Daoy (cell line): ENCODE measurements at places on chromosomes 13 and 19. TPM values are rescaled to one million over a fixed set of nuclear protein-coding genes. Genes with fewer than 3 reads are reported as not detected.

CC2D1A gene
- total RNA-seq: 17.8 and 22.7 TPM in 2 replicates

CEACAM3 gene
- not detected in 2 replicates for total RNA-seq

ZNF546 gene
- total RNA-seq: 0.60 and 4.8 TPM in 2 replicates

CEACAM1 gene
- total RNA-seq: 0.17 TPM in 1 of 2 replicates, not detected in the other

DNA sequence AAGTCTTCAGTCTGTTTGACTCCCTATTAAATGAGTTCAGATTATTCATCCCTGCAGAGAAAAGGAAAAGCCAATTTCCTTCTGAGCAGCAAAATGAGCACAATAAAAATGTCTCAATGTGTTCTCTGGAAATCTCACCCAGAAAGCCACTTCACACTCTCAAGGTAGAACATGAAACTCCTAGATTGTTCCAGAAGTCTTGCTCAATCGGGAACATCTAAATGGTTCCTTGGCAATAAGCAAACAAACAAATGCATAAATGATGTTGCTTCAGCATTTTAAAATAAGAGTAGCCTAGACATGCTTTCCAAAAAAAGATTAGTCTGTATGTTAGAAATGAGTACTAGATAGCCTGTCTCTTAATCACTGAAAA is 59.7 kb upstream of the TNFRSF19 start:
- DNase-seq: no peak

DNA sequence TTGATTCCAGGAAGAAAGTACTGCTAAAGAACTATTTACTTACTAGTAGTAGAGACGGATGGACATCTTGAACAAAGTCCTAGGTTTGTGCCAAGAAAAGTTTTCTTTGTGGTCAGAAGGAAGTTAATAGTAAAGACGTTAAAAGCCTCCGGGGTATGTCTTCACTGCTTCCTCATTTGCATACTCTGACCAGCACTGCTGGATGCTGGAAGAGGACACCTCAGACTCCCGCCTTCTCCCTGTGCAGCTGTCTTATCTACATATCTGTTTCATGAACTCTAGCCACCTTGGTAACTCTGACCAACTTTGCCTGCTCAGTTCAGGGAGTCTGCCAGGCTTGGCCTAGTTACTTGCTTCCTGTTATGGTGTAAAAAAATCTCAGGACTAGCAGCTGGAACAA is 1109.1 kb upstream of the MIR17HG start:
- no peak for DNase-seq

- DNase-seq: no peak
These were observed 549.5 kb downstream of the SLITRK1 start for GRCh38 chr13:83332751-83333150.

GRCh38 chr13:76816394-76816793 is 69.8 kb downstream of the KCTD12 start:
- DNase-seq: no peak

DNA sequence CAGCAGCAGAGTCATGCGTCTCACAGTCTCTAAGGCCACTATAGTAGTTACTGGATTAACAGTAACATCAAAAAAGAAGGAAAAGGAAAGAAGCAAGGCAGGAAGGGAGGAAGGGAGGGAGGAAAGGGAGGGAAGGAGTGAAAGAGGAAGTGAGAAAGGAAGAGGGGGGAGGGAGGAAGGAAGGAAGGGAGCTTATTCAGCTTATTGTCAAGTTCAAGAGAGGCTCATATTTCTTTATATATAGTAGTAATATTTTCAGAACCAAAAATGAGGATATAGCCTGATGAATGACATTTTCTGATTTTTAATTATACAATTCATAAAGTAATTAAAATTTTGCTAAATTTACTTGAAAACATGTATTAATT is 17.7 kb upstream of the RUBCNL start:
- DNase-seq: no peak

DNA sequence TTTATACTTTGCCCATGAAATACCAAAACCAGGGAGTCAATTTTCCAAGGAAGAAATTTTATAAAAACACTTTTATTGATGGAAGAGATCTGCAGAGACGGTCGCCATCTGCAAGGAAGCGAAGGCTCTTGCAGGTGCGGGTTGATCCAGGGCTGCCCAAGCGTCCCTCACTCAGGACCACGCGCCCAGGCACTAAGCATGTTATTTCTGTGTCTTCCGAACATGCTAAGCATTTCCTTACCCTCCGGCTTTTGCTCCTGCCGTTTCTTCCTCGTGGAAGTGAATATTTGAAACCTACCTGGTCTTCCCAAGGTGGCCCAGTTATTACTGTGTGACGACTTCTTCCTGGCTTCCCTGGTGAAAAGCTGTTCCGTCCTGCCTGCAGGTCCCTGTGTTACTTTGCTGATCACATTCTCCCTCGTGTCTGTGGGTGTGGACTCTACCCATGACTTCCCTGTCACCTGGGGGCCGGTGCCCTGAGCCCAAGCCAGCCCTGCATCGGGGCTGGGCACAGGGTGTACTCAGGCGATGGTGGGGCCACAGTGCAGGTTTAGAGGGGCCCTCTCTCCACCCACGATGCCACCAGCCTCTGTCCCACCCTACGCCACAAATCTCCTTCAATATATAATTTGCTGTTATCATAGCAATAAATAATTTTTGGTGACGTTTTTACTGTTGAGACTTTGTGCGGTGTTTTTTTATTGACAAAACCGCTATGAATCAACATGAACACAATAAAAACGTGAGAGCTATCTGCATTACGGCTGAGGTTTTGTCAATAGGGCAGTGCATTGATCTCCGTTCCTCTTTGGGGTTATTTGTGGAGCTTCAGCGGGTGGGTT is 119.4 kb downstream of the URI1 start:
- no peak for DNase-seq

DNA sequence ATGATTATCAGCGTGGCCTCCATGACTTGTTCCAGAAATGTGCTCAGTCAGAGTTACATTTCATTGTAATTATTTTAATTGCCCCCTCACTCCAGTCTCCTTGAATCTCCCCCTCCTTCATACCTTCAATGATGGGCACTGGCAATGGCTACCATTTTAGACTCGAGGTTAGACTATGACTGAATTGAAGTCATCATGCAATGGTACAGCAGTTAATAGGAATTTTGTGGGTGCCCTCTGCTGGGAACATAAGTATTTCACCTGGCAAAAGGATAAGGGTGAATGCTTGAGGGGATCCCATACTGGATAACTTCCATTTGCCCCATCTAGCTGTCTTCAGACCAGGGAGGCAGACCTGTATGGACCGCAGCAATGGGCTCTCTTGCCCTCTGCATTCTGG is 32.2 kb upstream of the USP12 start:
- no peak for DNase-seq

- peak; percentile 53 for DNase-seq
These were observed 722 bp upstream of the ICAM1 start for GRCh38 chr19:10270180-10270615.

- no peak for DNase-seq
These were observed 248.4 kb upstream of the ZNF507 start for GRCh38 chr19:32097011-32097410.

DNA sequence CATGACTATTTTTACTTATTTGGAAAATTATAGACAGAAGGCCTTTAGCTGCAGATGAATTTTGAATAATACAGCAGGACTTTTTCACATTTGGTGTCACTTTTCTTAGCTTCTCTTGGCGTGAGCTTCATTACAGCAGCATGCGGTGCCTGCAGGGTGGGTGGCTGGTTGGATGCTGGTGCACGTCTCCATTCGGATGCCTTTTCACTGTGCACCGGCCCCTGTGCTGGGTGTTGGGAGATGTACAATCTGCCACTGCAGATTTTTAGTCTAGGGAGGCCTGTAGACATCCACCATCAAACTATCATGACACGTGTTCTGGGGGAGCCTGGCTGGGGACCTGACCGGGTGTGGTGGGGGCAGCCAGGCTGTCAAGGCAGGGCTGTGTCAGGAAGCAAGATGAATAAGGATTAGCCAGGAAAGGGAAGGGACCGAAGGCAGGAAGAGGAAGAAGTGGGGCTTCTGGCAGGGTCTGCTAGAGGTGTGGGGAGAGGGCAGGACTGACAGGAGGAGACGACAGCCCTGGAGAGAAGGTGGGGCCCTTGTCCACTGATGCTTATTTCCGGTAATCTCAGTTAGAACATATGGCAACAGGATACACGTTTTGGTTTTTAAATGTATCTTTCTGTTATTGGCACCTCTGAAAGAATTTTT is 88.8 kb downstream of the ARHGEF7 start:
- no peak for DNase-seq

DNA sequence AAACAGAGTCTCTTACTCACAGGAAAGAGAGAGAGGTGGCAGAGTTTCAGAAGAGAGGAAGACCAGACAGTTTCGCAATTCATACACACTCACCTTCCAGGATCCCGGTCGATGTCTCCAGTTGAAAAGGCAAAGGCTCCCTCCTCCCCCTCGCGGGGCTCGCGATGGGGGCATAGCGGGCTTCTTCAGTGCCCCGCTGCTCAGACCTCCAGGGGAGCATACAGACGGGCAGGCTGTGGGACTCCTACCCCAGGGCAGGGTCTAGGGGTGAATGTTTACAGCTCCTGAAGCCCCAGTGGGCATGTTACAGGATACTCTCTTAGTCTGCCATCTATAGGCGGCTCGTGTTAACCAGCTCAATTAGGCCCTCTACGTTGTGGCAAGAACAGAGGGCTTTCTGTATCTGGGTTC is 139.2 kb downstream of the SLITRK5 start:
- peak; percentile 2 for DNase-seq

DNA sequence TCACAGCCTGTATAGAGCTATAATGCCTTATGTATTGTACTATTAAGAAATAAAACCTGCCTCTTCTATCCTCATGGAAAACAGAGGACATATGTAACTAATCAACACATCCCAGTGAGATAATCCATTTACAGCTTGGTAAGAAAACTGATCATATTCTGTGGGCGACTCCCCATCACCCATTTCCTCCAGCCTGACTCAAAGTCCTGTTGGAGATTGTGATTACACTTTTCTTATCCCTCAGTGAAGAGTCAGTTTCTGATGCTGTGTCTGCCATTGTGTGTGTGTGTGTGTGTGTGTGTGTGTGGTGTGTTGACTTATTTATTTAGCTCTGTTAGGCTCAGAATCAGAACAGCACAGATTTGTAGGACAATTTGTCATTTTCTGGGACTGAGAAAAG is 212.8 kb downstream of the FGF9 start:
- DNase-seq: no peak

DNA sequence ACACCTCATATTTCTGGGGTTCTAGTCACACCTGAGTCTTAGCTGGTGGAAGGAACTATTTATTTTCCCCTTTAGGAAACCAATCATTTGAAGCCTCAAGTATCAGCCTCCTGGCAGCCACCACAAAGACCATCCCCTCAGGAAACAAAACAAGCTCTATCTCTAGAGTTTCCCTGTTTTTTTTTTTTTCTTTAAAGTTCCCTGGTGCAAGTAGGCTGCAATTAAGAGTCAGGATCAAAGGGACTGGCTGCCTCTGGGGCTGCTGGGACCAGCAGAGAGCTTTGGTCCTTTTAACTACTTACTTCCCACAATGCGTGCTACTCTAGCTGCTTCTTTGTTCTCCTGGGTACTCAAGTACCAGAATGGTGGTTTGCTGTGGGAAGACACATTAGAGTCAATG is 11.4 kb downstream of the MBNL2 start:
- DNase-seq: no peak

DNA sequence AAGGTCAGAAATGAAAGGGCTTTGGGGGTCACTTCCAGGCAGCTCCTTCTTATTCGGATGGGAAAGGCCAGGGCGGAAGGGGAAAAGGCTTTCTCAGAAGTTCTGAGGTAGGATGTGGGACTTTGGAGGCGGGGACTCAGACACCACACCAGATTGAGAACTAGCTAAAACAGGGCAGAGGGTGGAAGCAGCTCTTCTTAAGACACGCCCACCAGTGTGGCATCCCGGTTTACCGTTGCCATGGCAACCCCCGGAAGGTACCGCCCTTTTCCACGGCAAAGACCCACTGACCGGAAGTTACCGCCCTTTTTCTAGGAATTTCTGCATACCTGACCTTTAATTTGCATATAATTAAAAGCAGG is 3.8 kb upstream of the LILRA5 start:
- DNase-seq: peak; percentile 52

DNA sequence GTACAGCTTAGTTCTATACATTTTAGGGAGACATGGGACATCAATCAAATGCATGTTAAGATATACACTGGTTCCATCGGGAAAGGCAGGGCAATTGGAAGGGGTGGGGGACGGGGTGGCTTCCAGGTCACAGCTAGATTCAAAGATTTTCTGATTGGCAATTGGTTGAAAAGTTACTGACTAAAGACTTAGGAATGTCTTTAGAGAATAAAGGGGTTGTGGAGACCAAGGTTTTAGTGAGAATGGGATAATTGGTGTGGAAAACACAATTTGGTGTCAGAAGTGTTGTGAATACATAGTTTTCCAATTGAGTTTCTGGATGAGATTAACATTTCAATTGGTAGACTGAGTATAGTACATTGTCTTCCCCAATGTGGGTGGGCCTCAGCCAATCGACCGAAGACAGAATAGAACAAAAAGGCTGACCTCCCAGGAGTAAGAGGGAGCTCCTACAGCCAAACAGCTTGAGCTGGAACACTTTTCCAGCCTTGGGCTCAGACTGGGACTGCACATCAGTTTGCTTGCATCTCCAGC is 988 bp upstream of the CCDC169 start:
- DNase-seq: peak; percentile 3

- DNase-seq: no peak
These were observed 18.3 kb downstream of the NMRK2 start for GRCh38 chr19:3950871-3951861.

- DNase-seq: peak; percentile 45
These were observed 256.9 kb downstream of the SPRY2 start for GRCh38 chr13:80083853-80084676.

DNA sequence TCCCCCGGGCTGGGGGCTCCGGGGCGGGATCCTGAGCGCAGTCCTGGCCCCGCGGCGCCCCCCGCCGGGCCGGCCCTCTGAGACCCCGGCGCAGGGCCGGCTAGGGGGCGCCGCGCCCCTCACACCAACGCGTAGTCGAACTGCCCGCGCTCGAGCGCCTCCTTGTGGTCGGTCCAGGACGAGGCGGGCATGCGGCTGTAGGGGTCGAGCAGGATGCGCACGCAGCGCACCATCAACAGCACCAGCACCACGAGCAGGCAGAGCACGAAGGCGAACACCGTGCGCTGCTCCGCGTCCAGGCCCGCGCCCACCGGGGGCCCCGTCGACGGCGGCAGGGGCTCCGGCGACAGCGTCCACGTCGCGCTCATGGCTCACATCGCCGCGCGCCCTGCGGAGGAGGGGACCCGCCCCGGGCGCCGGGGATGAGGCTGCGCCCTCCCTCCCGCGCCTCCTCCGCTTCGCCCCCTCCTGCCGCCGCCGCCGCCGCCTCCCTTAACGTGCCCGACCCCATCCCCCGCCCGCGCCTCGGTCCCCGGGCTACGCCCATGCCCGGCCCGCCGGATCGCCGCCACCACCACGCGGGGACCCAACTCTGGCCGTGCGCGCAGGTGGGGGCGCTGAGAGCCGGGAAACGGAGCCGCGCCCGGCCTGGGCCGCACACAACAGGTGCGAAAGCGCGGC is 624 bp downstream of the CTXN1 start:
- peak; percentile 91 for DNase-seq

DNA sequence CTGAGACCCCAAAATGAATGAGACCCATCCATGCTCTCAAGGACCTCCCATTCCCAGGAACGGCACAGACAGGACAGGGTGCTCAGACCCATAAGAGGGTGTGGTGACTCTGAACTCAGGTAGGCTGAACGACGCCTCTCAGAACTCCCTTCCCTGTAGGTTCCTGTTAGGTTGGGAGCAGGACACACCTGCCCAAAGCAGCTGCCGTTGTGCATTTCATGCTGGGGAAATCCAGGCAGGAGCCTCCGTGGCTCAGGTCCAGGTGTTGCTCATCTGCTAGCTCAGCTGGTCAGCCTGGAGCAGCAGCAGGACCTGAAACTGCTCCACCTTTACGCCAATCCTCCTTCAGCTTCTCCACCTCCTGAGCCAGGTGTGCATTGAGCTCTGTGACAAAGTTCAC is 19.1 kb upstream of the TEX101 start:
- DNase-seq: no peak

- DNase-seq: no peak
These were observed 15.2 kb downstream of the FAM124A start for GRCh38 chr13:51237386-51237785.
